Posterior cingulate gyrus (tissue), 11 donors: ENCODE measurements at places on chromosomes 1 and 21.

- DNase-seq: no peak
Observed at GRCh38 chr1:203526572-203526971, 32.6 kb downstream of the OPTC start.

- DNase-seq: no peak
Observed at GRCh38 chr1:200869753-200870391, 2.9 kb upstream of the GPR25 start.

- no peak for DNase-seq
Observed at GRCh38 chr1:156371553-156372264, 2.7 kb downstream of the RHBG start.

DNA sequence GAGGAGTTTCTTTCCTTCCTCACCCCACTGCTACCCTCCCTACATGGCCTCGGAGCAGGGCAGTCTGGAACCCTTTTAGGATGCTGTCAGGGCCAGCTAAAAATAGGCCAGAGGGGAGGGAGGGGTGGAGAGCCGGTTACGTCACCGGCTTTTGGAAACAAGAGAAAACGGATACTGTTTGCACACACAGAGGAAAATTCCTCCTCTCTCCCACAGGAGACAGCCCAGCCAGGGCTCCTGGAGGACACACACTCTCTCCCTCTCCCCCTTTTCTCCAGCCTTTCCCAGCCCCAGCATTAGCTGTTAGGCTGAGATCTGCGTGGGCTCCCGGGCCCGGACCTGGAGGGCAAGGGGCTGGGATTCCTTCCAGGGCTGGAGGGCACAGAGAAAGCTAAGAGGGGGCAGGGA lies 20.0 kb upstream of the ALDH4A1 start:
- DNase-seq: peak; percentile 59

GRCh38 chr1:66492424-66492823 lies 41.5 kb upstream of the SGIP1 start:
- DNase-seq: no peak

DNA sequence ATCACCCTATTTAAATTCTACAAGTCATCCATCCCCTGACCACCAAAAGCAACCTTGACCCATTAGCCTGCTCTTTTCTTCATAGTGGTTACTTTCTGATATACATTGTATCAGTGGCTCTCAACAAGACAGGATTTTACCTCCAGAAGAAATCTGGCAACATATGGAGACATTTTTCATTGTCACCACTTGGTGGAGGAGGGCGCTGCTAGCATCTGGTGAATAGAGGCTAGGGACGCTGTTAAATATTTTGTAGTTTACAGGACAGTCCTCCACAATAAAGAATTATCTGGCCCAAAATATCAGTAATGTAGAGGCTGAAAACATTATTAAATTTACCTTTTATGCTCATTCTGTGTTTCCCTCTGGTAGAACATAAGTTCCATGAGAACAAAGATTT lies 6.1 kb downstream of the HSPA13 start:
- DNase-seq: no peak

DNA sequence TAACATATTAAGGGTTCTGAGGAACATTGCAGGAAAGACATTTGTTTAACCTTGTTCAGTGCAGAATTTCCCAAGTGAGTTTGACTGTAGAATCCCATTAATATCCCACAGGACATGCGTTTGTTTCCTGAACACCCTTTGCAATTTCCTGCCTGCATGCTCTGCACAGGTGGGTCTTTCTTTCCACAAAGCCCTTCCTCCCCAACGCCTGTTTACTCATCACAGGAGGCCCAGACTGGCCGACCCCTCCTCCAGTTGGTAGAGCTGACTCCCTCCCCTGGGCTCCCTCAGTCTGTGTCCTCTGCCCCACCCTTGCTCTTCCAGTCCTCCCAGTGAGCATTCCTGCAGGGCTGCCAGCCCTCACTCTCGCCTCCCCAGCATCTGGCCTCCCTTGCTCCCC lies 47.5 kb upstream of the CTPS1 start:
- no peak for DNase-seq

DNA sequence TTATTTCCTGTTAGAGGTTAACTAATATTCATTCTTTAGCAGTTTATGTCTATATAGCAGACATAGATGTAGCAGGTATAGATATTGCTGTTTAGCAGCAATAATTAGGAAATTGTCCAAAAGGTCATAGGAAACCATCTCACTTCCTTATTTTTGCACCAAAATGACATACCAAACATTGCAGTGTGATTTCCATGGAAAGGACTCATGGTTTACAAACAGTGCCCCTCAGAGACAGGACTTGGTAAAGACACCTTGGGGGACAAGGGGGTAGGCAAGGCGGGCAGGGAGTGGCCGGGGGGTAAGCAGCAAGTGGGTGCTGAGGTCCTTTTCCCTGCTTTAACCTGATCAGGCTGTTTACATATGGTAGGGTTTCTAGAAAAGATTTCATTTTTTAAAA lies 30.5 kb downstream of the BATF3 start:
- DNase-seq: no peak

DNA sequence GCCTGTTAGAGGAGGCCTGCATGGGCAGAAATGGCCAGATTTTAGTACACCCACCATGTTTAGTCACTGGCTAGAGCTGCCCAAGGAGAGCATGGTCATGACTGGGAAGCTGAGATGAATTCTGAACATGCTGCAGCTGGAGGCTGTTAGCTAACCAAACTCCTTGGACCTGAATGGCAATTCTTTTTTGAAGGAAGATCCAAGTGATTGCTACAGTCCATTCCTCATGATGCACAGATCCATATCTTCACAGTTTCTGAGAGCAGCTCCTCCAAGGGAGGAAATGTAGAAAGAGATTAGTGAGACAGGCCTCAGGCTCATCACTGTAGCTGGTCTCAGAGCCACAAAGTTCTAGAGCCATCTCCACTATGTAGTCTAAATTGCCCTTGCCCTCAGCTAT lies 11.1 kb downstream of the ZFYVE9 start:
- no peak for DNase-seq

DNA sequence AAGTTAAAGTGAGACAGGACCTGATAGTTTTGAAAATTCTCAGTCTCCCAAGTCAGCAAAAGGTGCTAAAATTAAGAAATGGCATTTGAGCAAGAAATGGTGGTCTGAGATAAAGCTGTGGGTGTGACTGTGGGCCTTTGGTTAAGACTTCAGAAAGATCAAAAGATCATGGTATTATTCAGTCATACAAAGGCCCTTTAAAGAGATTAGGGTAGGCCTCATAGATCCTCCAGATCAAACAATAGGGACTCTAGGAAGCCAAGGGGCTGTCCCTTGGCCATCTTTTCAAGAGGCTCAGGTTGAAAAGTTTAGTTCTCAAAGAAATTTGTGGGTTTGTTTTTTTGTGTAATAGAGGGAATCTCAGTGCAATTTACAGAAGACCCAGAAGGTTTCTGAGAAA lies 8.4 kb downstream of the HMGB4 start:
- DNase-seq: no peak

GRCh38 chr1:41842993-41843755 lies 75.5 kb downstream of the HIVEP3 start:
- no peak for DNase-seq

DNA sequence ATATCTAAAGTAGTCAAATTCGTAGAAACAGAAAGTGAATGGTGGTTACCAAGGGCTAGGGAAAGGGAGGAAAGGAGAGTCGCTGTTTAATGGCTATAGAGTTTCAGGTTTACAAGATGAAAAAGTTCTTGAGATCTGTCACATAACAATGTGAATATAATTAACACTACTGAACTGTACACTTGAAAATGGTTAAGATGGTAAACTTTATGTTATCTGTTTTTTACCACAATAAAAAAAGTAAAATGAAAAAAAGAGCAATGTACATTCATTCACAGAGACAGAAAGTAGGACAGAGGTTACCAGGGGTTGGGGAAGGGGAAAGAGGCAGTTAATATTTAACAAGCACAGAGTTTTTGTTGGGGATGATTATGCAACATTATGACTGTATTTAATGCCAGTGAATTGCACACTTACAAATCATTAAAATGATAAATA lies 53.3 kb upstream of the SEC16B start:
- DNase-seq: no peak

DNA sequence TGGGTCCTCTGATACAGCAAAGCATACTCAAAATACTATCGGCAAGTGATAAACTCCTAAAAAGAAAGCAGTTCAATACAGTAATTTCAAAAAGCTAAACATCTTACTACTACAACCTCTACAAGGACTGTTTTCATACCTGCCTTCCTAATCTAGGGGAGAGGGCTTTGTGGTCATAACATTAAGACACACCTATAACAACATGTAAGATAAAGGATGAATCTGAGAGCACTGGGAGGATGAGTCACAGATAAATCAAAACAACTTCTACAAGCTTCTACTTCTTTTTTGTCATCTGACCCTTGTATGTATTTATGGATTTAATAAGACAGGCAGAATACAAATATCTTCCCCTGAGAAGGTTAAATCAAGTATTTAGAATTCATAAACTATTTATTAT lies 40.0 kb downstream of the LTN1 start:
- no peak for DNase-seq

GRCh38 chr21:30713766-30714165 lies 4.8 kb downstream of the KRTAP21-3 start:
- DNase-seq: no peak

GRCh38 chr1:19504796-19505692 lies 19.7 kb upstream of the CAPZB start:
- DNase-seq: no peak

DNA sequence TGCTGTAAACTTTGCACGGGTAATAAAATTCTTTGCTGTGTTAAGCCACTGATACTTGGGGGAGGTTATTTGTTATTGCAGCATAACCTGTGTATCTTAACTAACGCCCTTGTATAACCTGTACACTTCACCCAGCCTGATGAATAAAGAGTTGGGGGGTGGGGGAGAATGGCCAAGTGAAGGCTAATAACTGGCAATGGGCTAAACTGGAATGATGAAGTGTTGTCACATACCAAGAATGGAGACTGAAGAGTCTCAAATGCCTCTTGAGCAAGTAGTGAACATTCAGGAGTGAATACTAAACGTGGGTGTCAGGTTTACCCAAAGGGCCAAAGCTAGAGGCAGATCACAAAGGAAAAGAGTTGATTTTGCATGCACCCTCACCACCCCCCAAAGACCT lies 169.4 kb downstream of the C1orf94 start:
- no peak for DNase-seq

GRCh38 chr1:214634267-214634666 lies 31.3 kb downstream of the CENPF start:
- no peak for DNase-seq

DNA sequence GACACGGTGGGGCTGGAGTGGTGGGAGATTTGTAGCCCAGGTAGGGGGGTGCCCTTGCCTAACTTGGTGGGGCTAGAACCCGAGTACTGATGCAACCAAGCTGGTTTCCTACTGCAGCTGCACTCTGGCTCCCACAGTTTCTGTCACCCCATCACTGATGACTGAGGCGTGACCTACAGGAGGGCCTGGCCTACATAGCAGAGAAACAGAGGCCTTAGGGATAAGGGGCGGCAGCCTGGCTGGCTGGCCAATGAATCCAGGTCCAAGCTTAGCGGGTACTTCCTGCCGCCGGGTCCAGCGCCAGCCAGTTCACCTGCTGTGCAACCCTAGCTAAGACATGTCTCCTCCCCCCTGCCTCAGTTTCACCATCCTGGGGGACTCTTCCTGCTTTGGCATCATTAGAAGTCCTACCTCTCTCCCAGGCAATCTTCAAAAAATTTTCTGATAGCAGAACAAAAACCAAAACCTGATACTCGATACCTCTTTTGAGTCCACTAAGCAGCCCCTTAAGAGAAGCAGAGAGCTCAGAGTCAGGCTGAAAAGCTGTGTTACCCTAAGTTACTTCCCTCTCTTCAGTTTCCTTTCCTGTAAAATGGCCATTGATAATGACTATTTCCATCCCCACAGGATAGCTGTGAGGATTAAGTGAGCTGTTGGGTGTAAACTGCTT lies 27.3 kb upstream of the RNF19B start:
- no peak for DNase-seq

- DNase-seq: no peak
Observed at GRCh38 chr1:97377432-97378034, 543.3 kb downstream of the DPYD start.

DNA sequence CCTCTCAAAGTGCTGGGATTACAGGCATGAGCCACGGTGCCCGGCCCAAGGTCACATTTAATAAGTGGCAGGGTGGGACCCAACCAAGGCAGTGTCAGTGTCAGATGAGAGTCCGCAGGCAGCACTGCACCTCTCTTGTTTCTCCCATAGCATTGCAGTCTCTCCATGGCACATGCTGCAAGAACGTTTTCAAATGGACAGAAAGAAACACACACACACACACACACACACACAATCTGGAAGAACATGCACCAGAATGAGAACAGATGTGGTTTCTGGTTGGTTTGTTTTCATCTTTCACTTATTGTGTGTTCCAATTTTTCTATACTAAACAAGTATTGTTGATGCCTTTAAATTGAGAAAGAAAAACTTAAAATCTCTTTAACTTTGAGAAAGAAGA lies 126.5 kb downstream of the SYF2 start:
- no peak for DNase-seq

GRCh38 chr1:39925721-39926342 lies 24.1 kb upstream of the MYCL start:
- DNase-seq: no peak

DNA sequence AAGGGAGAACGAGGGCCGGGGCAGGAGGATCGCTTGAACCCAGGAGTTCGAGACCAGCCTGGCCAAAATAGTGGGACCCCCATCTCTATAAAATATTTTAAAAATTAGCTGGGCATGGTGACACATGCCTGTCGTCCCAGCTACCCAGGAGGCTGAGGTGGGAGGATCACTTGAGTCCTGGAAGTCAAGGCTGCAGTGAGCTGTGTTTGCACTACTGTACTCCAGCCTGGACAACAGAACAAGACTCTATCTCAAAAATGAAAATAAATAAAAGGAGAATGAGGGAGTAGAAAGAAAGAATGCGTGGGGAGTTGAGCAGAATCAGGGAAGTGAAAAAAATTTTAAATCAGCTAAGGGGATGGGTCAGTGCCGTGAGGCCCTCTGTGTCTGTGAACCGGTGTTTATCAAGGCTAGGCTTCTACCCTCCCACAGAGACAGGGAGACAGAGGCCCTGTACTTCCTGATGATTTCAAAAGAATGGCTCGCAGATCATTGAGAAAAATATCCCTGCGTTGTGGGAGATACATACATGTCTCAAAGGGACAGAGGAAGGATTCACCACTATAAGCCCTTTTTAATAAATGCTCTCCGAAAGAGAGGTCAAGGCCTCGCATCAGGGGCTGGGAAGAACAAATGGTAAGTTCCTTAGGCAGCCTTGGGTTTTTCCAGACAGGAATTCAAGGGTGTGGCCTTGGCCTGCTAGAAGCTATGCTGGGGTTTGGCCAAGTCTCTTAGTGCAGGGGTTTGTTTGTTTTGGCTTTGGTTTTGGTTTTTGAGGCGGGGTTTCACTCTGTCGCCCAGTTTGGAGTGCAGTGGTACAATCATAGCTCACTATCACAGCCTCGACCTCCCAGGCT lies 20.7 kb downstream of the IL10RB start:
- DNase-seq: no peak

- DNase-seq: no peak
Observed at GRCh38 chr1:10516925-10517676, 42.4 kb downstream of the PEX14 start.

GRCh38 chr1:161185282-161185682 lies 8.0 kb upstream of the B4GALT3 start:
- peak; percentile 48 for DNase-seq
